ENCODE measurements at places on chromosomes 3 and 15.

DNA sequence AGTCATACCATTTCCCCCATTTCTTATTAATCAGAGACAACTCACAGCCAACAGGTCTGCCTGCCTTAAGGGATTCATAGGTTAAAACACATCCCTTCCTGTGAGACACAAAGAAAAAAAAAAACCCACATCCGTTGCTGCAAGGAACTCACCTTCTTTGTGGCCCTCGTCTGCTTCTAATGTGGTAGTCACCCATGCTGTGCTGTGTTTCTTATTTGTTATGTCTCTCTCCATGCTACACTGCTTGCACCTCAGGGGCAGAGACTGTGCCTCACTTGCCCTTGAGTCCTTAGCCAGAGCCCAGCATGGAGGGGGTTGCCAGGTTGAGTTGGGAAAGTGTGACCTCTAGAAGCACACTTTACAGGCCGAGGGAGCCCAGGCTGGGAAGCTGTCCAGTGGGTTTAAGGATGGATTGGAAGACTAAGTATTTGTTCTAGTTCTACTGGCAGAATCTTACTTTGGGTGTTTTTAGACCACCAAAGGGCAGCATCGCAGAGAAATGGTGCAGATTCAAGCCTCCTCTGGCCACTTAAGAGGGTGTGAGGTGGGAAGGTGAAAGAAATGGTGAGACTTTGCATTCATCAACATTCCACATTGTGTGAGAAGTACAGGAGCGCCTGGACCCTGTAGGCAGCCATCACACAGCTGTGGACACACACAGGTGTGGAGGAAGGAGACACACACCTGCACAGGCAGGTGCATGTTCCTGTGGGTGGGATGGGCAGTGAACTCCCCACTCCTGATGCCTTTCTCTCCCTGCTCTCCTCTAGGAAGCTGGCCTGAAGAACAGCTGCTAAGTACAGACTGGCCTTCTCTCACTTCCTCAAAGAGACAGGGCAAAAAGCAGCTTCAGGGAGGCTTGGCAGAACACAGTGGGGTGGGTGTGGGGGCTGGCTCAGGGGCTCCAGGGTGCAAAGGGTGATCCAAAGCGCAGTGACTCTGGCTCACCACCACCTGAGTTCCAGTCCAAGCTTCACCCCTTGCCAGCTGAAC lies 48.8 kb downstream of the GLB1 start:
- DNase-seq = no peak

GRCh38 chr3:11789412-11789811 lies 57.3 kb downstream of the TAMM41 start:
- no peak for DNase-seq

DNA sequence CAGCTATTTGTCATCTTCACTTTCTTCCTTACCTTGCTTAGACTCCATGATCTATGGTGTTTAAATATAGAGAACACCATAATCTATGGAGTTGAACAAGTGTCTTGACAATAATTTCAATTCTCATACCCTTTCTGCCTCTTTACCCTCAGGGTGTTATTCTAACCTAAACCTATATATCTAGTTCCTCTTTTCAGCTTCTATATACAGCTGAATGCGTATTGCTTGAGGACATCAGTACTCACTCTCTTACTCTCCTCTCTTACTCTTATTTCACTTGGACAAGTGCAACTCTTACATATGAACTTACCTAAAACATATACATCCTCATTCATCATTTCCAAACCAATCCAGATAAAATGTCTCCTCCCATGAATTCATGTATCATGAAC lies 187.1 kb downstream of the RAP2B start:
- no peak for DNase-seq

- no peak for DNase-seq
Observed at GRCh38 chr15:67011617-67012005, 53.8 kb upstream of the SMAD3 start.
